NCI-H1930 (cell line): ENCODE measurements at places on chromosomes 6 and 20.

DNA sequence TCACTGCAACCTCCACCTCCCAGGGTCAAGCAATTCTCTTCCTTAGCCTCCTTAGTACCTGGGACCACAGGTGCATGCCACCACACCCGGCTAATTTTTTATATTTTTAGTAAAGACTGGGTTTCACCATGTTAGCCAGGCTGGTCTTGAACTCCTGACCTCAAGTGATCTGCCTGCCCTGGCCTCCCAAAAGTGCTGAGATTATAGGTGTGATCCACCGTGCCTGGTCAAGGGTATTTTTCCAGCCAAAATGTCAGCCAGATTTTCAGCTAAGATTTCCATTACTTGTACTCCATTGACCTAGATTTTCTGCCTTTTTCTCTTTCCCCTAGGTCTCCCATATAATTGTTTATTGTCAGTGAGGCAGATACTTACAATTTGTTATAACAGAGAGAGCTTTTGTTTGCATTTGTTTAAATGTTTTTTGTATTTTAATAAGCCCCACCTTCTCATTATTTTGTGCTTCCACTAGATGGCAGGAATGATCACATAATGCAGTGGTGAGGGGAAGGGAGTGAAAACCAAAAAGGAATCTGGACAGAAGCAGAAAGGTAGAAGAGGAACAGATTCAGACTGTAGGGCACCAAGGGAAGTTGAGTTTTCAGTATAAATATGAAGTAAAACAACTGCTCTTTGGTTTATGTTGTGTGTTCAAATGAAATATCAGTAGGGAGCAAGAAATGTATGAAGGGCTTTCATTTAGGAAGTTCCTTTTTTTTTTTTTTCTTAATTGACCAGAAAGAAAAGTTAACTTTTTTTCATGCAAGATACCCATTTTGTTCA, 29.7 kb downstream of the RPF2 start:
- DNase-seq, result no peak

DNA sequence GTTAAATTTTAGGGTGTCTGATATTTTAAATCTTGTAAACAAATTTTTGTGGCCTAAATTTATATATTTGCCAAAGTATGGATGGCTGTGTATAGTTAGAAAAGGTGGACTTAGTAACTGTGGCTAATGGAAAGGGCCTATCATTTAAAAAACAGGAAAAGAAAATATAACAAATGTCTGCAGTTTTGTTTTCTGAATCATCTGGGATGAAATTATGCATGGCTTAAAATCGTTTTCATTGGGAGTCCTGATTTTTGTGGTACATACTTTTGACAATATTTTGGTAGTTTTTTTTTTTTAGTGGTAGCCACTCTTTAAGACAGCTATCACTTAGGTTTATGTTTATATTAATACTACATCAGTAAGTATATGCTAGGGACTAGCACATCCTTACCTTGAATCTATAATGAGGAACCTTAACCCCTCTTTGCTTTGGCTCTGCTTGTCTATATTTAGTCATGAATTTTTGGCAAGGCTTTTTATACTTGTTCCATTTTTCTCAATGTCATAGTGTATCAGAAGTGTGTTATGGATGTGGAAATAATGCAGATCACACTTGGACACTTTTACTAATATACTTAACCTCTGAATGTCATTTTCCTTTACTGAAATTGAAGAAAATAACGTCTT, 5.6 kb downstream of the ARID1B start:
- DNase-seq, result no peak

GRCh38 chr6:154509421-154510143, 903 bp downstream of the CNKSR3 start:
- DNase-seq, result no peak

DNA sequence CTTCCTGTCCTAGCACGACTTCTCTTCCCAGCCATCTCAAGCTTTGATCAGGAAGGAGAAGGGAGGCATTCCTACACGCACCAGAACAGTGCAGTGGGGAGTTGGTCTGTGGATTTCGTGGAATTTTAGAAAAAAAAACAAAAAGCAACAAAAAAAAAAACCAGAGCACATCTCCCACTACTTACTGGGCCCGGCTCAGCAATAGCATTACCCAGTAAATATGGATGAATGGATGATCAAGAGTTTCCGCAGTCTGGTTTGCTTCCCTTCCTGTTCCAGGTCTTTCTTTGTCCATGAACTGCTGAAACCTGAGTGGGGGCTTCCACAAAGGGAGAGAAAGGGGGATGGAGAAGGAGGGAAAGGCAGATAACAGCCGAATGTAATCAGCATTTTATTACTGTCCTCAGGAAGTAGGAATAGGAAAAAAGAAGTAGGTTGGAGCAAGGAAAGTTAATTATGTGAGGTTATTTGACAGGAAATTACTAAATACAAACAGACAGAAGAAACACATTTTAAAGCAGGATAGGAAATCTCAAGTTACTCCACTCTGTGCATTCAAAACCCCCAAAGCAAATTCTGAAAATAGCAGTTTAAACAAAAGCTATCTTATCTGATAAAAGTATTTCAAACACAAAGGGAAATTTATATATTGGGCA, 349.0 kb downstream of the PRL start:
- DNase-seq, result no peak
